CD4-positive, alpha-beta T cell treated with Interleukin-6 at 100 ng/mL for 8 hours (primary cell): ENCODE measurements at places on chromosomes 3 and 15.

- DNase-seq: no peak
These were observed 360.1 kb downstream of the CNTN4 start for GRCh38 chr3:2458816-2459215.

GRCh38 chr15:57769266-57769665 lies 62.8 kb downstream of the POLR2M start:
- DNase-seq: no peak

- no peak for DNase-seq
These were observed 6.9 kb downstream of the NCKIPSD start for GRCh38 chr3:48678566-48679380.

DNA sequence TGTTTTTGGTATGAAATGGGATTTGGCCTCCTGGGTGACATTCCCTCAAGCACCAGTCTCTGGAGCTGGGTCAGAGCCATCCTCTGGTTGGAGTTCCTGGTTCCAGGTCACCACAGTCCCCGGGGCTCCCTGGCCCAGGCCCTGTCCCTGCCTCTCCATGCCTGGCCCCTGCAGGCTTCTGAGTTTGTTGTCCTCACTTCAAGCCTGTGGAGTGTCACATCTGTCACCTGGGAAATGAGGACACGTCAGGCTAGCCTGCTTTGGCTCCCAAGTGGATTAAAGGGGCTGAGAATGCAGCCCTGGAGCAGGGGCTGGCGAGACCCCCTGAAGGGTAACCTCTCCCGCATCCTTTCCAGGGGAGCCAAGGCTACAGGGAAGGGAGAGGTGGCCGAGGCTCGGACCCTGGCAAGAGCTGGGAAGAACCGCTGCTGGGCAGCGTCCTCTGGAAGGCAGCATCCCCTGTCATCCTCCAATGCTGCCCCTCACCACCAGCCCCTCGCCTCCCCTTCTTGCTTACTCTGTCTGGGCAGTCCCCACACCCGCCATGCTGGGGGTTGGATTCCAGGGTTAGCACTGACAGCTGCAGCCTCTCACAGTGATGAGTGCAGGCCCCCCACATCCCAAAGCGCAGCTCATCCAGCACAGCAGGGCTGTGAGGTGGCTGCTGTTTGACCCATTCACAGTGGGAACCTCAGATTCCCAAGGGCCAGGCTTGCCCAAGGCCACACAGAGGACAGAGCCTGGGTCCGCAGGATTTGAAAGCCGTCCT lies 75.5 kb upstream of the IQSEC1 start:
- DNase-seq: no peak

- no peak for DNase-seq
These were observed 512.7 kb upstream of the CDIN1 start for GRCh38 chr15:36066757-36067156.

GRCh38 chr15:51334011-51334451 lies 4.4 kb downstream of the CYP19A1 start:
- no peak for DNase-seq

- no peak for DNase-seq
These were observed 72.7 kb downstream of the TJP1 start for GRCh38 chr15:29749365-29750086.

DNA sequence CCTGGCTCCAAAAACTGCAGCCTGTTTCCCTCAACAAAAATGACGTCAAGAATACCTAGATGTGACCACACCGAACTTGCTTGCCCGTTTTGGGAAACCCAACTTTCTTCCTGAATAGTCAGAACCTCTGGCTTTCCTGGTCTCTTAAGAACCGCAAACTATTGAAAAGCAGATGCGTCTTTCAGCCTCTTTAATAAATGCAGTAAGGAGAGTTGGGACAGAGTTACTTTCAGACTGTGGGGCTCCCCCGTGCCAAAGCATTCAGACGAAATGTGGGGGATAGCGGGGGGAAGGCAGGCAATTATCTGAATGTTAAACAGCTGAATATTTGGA lies 1.2 kb upstream of the PROK2 start:
- DNase-seq: no peak

DNA sequence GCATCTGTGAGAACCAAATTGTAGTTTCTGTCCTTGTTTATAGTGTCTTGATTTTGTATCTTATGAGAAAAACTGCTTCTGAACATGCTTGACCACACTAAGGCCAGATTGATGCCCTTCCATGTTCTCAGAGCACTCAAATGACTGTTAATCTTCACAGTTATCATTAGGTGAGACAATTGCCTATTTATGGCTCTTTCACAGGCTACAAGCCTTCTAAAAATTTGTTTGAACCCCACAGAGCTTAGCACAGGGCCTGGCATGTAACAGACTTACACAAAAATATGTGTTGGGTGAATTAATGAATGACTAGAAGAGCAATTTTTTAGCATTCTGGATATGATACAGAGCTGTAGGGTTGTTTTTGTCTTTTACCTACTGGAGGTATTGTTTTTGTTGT lies 43.1 kb downstream of the BTLA start:
- DNase-seq: no peak

DNA sequence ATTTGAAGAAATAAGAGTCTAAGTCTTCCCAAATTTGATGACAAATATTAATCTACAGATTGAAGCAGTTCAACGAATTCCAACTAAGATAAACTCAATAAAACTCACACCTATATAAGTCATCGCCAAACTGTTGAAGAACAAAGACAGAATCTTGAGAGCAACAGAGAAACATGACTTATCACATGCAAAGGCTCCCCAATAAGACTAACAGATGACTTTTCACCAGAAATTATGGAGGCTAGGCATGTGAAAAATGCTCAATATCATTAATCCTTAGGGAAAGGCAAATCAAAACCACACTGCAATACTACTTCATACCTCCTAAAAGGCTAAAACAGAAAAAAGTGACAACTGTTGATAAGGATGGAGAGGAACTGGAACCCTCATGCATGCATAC lies 517.6 kb upstream of the SUCLG2 start:
- DNase-seq: no peak

DNA sequence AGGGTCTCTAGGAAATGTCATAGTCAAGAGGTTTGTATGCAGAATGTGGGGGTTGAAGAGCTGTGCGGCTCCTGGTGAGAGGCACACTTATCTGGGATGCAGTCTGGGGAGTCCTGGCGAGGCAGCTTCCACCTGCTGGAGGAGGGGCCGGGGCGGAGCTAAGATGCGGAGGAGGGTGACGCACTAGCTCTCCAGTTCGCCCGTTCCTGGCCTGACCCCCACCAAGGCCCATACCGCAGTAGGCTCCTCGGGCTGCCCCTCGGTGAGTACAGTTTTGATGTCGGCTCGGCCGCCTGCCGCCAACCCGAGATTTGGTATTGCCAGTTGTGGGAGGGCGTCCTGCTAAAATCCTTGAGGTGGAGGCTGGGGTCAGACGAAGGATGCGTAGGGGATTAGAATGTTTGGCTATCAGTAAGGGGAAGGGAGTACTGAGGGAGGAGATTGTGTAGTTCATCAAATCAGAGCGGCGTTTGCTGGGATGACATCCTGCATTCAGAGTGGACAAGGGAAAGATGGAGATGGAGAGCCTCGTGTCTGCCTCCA lies at the start of gene SCG5:
Gene SCG5 (plus strand): TSS at position 194 of the 543 bp plus-strand sequence. CDS start 1,883 bp downstream, outside the sequence.
- DNase-seq: no peak

DNA sequence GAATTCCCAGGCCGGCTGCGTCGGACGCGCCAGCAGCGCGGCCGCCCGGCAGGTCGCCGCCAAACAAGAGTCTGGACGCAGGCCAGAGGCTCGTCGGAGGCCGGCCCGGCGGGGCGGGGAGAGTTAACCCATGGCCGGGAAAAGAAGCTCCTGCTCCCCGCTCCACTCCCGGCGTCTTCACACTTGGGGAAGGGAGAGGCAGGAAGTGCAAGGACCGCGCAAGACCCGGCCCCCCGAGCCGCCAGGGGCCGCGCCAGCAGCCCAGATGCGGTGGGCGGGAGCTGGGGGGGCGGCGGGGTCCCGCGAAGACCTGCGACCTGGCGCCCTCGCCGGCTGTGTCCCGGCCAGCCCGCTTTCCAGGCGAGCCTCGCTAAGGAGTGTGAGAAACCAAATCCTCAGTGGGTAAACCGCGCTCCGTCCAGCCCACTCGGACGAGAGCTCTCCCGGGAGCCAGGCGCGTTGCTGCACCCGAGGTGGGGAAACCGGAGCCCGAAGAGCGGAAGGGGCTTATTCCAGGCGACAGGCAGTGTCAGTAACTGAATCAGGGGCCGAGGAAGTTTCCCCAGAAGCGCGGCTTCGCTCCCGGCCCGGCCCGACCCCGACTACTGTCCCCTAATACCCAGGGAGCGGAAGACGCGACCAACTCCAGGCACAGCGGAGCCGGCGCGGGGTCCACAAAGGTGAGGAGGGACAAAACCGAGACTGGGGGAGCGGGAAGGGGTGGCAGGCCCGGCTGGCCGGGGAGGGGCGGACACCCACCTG lies 721 bp downstream of the ADAMTS7 start:
- DNase-seq: no peak
